Stimulated activated CD4-positive, alpha-beta T cell treated with anti-CD3 and anti-CD28 coated beads, Interleukin-4, amount 100 ng/mL, for 4 hours (primary cell): ENCODE measurements at places on chromosomes 4 and X.
A peak's percentile ranks its signal among the peaks of the same experiment; 100 is the strongest.

DNA sequence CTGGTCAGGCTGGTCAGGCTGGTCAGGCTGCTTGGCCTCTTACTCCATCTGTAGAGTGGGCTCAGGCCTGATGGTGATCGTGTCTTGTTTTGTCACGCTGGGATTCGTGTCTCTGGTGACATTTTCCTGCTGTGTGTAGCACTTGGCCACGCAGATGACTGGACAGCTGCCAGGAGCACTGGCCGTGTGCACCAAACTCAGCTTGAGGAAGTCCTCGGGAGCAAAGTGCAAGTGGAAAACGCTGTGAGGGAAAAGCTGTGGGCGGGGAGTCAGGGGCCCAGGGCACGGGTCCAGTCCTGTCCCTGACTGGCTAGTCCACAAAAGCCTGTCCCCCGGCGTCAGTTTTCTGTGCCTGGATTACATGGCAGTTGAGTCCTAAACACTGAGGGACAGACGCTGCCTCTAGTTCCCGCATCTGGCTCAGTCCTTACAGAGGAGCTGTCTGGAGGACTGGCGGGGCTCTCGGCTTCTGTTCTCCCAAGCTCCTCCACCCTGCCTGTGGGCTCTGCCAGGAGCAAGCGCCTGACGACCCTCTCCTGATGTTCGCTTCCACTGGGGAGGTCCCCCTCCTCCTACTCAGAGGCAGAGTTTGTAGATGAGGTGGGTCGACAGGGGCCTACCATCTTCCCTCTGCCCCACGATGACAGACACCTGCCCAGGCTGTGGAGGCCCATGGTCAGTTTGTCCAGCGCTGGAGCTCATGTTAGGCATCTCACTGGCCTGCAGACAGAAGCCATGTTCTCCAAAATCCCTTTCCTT lies 35.9 kb upstream of the GRPEL1 start:
- no peak for DNase-seq

- DNase-seq, result no peak
Observed at GRCh38 chr4:28117084-28117682, 1256.5 kb downstream of the STIM2 start.

GRCh38 chr4:86233681-86234080 lies 126.2 kb downstream of the MAPK10 start:
- DNase-seq, result no peak

- no peak for DNase-seq
Observed at GRCh38 chr4:32485956-32486355, 1765.8 kb downstream of the PCDH7 start.

DNA sequence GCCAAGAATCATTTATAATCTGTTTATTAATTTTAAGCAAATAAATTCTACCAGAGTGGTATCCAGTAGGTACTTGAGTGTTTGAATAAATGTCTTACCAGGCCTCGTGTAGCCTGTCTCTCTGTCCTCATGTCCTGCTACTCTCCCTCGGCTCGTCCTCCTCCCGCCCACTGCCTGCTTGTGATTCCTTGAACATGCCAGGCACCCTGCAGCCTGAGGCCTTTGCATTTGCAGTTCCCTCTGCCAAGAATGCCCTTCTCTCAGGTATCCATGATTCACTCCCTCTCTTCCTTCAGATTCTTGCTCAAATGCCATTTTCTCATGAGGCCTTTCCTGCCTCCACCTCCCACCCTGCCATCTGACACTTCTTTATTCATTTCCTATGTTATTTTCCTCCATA lies 209.7 kb upstream of the PRPS2 start:
- DNase-seq, result no peak

DNA sequence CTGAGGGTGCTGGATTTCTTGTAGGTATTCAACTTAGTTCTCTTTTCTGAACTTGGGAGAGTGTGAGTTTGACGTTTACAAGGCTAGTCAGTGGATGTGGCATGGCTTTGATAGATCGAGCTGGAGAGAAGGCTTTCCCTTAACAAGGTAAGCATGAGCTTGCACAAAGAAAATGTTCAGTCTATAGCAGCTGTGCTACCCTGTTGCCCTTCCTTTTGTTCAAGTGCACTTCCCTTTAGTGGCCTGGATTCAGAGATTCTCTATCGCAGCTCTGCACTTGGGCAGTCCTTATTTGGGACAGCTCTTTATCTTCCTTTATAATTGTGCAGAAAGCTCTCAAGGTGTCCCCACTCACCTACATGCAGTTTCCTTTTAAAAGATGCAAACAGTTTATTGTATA lies 198.0 kb downstream of the ARHGAP24 start:
- no peak for DNase-seq

DNA sequence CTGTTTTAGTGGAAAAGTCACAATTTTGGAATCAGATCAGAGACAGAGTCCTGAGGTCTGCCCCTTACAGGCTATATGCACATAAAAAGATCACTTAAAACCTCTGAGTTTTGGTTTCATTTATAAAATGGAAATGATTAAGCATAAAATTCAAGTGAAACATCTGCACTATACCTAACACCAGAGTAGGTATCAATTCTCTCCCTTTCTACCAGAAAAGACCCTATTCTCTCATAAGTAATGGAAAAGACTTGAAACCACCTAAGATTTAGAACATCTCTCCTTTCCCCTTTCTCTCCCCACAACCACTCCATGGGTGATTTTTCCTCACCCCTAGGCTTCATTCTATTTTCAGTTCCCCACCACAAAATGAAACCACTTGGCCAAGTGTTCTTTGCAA lies 907 bp downstream of the LHFPL1 start:
- no peak for DNase-seq

GRCh38 chr4:83266689-83267088 lies 17.9 kb downstream of the COQ2 start:
- no peak for DNase-seq

- no peak for DNase-seq
Observed at GRCh38 chrX:71440401-71440800, 74.2 kb downstream of the TAF1 start.

DNA sequence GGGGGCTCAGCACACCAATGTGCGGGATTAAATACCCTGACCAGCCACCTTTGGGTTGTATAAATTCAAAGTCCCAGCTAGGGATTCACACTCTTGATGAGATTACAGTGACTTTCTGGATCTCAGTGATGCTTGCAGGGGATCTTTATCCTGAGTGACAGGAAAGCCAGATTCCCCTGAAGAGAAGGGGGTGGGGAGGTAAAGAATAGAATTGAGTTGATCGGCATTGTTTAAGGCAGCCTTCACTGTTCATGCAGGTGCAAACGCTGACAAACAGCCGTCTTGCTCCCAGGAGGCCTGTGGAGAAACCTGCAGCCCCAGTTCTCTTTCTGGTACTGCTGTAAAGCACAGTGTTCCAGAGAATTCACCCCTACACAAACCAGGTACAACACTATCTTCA lies 19.0 kb downstream of the CXXC4 start:
- no peak for DNase-seq

GRCh38 chr4:52844596-52844995 lies 17.5 kb upstream of the RASL11B start:
- DNase-seq, result no peak

DNA sequence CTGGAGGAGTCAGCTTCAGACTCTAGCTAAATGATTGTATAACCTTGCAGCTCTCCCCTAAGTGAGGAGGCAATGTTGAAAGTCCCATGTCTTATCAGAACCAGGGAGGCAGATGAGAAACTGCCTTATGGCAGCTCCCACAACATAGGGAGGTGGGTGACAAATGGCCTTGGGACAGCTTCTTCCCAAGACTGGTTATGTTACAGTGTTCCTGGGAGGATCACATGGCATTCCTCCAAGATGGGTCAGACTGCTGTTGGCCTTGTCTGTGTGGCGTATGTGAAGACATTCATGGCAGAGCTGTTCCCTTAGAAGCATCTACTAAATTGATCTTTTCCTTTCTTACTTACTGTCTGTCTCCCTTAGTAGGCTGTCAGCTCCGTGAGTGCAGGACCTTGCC lies 42.0 kb downstream of the HPRT1 start:
- no peak for DNase-seq

DNA sequence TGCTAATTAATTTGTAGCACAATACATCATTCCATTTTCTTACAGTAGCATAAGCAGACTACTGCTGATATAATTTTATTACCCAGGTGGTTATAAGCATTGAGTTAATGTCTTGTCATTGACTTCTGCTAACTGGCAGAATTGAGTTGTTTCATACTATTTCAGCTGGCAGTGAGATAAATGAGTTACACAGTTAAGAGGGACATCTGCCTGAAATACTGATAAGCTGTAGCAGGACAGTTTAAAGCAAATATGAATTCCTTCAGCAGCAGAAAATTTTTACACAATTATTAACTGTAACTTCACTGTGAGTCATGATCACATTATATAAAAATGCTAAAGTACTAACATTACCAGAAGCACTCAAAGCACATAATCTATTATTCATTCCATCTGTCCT lies 326.8 kb downstream of the INPP4B start:
- no peak for DNase-seq

DNA sequence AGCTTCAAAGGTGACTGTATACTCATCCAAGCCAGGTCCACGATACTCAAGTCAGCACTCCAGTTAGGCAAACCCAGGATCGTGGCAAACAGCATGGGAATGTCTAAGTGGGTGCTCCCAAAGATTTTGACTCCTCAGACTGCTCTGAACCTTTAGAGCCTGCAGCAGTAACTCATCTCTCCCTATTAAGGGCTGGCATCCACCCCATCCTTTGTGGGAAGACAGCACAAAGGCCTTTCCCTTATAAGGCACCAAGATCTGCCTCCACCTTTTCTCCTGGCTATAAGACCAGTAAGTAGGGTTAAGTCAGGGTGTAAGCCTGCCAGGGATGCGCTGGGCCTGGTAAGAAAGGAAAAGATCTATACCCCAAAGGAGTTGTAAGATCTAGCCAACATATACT lies 23.6 kb upstream of the SLC25A43 start:
- DNase-seq, result no peak

DNA sequence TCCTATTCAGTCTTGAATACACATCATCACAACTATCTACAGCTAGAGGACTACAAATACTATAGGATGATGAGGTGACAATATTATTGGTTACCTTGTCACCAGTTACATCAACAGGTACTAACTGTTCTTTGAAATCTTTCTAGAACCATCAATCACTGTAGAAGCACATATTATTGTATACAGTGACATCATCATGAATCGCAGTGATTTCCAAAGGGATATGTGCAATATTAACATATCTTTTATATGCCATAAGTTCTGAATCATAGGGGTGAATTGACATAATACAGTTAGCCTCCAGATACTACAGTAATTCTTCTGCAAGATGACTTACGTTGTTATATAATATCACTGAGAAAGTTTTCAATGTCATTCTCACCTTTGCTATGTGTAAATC lies 105.2 kb upstream of the HPGD start:
- DNase-seq, result no peak

- no peak for DNase-seq
Observed at GRCh38 chrX:103783971-103784370, 7.3 kb downstream of the PLP1 start.

DNA sequence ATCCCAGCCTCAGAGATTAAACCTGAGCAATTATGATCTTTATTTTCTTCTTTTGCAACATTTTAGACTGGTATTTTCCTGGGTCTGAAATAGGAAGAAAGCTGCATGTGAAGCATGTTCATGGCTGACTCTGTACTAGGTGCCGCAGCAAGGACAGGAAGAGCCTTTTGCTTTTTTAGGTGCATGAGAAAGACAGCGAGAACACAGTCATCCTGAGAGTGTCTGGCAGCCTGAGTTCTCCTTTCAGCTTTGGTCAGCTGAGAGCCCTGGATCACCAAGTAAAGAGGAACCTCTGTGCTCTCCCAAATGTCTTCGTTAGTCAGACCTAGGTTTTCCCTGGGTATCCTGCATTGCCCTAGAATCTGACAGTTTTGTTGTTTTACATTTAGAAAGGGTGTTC lies 29.8 kb downstream of the FAM149A start:
- DNase-seq, result no peak

- peak; percentile 24 for DNase-seq
Observed at GRCh38 chrX:71107762-71108360, 1.3 kb upstream of the CXorf65 start.

DNA sequence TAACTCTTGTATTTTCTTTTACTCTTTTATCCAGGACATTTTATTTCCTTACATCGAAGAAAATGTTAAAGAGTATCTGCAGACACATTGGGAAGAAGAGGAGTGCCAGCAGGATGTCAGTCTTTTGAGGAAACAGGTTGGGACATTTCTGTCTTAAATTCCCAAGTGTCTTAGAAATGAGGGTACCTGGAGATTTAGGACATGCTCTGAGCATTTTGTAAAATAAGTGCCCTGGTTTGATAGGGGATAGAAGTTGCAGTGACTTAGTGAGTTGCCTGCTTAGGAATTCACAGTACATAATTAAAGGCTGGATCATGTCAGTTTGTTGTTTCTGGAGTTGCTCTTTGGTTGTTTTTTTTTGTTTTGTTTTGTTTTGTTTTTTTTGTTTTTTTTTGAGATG lies 17.5 kb downstream of the ENOPH1 start:
- no peak for DNase-seq

DNA sequence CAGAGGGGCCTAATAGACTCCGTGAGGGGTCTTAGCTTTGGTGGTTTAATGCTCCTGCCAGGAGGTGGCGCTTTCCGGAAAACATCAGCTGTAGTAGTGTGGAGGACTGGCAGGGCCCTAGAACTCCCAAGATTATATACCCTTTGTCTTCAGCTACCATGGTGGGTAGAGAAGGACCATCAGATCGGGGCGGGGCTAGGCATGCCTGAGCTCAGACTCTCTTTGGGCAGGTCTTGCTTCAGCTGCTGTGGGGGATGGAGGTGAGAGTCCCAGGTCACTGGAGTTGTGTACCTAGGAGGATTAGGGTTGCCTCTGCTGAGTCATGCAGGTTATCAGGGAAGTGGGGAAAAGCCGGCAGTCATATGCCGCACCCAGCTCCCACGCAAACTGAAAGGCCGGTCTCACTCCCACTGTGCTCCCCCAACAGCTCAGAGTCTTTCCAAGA lies 63.0 kb upstream of the AGA start:
- DNase-seq, result no peak

- no peak for DNase-seq
Observed at GRCh38 chr4:69888336-69888735, 28.4 kb upstream of the SULT1E1 start.

GRCh38 chr4:47075262-47075661 lies 43.9 kb downstream of the GABRB1 start:
- no peak for DNase-seq

- no peak for DNase-seq
Observed at GRCh38 chrX:133033010-133033409, 63.9 kb downstream of the USP26 start.

GRCh38 chr4:74190919-74191397 lies 33.0 kb downstream of the MTHFD2L start:
- no peak for DNase-seq

GRCh38 chrX:68831405-68832100 lies 2.7 kb downstream of the EFNB1 start:
- DNase-seq, result no peak

DNA sequence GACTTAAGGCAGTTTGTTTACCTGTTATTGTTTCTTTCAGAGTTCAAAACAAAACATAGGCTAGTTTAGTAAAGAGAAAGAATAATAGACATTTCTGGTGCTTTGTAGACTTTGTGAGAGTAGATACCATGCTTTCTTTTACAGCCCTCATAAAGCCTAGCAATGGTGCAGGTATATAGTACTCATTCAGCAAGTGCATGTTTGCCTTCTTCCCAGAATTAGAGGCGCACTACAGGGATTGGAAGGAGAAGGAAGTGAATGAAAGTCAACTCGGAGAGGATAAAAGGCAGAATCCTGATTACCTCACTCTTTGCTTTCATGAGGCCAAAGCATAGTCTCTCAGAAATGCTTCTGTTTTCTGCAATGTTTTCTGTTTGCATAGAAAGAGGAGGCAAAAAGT lies 43.1 kb upstream of the FHDC1 start:
- DNase-seq, result no peak
